AG09319 (cell line): ENCODE measurements at places on chromosomes 7 and 10.

DNA sequence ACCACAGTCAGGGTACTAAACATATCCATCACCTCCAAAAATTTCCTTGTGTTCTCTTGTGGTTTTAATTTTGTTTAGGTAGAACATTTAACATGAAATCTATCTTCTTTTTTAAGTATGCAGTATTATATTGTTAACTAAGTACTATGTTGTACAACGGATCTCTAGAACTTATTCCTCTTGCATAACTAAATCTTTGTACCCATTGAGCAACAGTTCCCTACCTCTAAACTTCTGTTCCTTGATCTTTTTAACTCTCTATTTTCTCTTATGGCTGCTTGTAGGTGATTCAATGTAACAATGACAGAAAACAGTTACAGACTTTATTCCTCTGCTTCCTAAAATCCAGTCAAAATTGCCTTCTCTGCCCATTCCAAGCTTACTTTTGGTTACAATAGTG lies 9.9 kb downstream of the NRG3 start:
- DNase-seq = no peak

DNA sequence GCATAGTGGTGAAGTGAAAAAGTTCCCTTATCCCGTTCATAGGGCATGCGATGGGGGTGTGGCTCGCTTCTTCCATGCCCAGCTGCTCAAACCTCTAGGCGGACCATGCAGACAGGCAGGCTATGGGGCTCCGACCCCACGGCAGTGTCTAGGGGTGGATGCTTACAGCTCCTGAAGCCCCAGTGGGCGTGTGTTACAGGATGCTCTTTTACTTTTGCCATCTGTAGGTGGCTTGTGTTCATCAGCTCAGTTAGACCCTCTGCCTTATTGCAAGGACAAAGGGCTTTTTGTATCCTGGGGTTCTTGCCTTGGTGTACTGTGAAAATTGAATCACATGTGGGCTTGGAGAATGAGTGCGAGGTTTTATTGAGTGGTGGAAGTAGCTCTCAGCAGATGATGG lies at the start of gene MYL10:
Gene MYL10 (minus strand): TSS at position 126 of the 400 bp plus-strand sequence. CDS start 178 bp downstream, outside the sequence.
- no peak for DNase-seq

DNA sequence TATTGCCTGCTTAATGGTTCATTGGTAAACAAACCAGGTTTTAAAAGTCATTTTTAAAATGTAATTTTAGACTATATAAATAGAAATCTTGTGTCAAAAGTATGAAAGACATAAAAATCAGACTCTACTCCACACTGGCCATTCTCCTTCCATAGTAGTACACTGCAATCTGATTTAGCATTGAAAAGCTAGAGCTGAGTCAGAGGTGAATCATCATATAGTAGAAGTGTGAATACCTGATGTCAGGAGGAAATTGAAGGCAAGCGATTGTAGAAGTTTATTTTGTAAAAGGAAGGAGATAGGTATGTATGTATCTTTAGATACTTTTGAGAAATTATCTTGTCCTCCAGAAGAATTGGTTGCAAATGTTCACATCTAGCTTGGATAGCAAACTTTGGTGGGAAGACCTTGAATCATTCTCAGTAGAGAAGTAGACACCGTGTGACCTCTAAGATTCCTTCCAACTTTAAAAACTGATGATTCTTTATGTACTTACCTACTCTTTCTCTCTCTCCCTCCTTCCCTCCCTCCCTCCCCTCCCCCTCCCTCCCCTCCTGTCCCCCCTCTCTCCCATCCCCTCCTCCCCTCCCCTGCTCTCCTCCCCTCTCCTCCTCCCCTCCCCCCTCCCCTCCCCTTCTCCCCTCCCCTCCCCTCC lies 88.1 kb downstream of the BTAF1 start:
- no peak for DNase-seq

GRCh38 chr10:110915035-110915434 lies 3.9 kb downstream of the BBIP1 start:
- DNase-seq = no peak

- DNase-seq = no peak
Observed at GRCh38 chr7:137772748-137773147, 74.0 kb downstream of the DGKI start.

DNA sequence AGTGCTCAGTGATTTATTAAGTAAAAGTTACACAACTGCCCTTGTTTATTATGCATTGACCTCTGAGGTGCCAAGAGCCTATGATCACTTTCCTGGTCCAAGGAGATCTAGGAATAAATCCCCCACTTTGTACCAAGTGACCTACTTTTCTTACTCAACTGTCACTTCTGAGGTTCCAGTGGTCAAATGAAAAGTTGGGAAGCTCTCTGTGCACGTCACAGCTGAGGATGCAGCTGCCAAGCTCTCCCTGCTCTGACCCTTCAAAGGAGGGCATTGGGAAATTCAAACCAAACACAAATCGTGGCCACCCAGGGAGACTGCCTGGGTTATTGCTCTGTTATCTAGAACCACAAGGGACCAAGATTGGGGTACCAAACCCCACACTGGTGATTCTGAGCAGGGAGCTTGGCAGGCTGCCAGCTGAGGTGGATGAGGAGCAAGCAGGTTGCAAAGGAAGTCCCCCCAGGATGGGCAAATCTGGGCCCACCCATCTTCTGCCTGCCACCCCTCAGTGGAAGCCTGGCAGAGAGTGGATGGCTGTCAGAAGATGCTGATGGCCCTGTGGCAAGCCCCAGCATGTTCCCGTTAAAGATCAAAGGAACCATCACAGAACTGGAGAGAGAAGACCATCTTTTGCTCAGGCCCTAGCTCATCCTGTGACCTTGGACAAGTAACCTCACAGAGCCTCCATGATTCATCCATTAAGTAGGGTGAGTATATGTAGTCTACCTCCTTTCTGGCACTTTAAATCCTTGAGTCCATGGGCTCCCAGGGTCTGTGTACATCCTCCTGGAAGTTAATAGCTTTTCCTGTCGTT lies 106.8 kb downstream of the PPP1R3C start:
- no peak for DNase-seq

DNA sequence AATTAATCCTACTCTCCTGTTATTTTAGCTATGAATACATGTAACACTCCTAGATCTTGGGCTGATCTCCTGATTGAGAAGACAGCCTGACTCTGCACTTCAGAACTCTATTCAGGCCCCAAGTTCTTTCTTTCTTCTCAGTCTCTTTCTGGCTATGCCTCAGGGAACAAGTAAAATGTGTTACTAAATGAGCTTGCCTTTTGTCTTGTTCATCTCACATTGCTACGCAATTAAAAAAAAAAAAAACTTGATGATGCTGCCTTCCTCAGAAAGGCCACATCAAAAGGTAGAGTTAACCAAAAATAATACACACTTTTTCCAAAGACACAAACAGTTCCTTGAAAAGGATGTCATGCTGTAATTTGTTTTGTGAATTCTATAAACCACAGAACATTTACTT lies 258.1 kb downstream of the TWIST1 start:
- DNase-seq = no peak

DNA sequence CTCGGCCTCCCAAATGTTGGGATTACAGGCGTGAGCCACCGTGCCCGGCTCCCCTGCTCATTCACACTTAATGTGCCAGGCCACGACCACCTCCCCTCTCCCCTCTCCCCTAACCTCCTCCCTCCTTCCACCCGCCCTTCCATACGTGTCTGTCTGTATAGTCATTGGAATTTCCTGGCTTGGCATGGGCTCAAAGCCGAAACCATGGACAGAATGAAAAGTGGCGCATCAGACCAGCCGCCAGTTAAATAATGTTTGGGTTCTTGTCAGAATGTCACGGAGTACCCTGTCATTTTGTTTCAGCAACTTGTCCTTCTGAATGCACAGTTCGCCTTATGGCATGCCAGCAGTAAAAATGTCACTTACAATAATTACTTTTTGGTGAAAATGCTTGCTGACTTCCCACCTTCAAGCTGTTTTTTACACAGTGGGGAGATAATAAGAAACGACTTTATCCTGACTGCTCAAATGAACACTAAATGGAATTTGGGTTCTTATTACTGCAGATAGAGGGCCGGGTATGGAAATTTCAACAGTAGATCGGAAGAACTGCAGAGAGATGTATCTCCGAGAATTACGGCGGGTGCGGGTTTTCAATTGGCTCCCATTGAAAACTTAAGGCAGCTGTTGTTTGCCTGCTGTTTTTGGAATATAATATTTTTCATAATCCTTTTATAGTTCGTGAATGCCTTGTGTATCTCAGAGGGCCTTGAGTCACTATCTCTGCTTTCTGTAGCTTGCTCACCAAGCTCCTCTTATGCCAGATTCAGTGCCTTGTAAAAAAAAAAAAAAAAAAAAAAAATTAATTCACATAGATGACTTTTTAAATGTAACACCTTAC lies 65.5 kb upstream of the SH2B2 start:
- DNase-seq = no peak

- no peak for DNase-seq
Observed at GRCh38 chr7:92028686-92029085, 88.0 kb downstream of the AKAP9 start.
